ENCODE measurements at places on chromosomes 6 and 20. TPM values are rescaled to one million over a fixed set of nuclear protein-coding genes. Genes with fewer than 3 reads are reported as not detected.

GRCh38 chr6:6469074-6469473 is 119.4 kb upstream of the LY86 start:
- DNase-seq, result no peak

DNA sequence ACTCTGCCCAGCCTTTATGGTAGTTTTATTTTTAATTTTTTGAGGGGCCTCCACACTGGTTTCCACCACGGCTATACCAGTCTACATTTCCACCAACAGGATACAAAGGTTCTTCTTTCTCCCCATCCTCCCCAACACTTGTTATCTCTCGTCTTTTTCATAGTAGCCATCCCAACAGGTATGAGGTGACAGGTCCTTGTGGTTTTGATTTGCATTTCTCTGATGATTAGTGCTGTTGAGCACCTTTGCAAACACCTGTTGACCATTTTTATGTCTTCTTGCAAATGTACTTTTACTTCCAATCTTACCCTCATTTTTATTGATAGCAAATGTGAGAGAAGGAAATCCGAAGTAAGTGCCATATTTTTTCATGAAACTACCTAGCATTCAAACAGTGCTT is 195.4 kb upstream of the PREP start:
- DNase-seq, result no peak

DNA sequence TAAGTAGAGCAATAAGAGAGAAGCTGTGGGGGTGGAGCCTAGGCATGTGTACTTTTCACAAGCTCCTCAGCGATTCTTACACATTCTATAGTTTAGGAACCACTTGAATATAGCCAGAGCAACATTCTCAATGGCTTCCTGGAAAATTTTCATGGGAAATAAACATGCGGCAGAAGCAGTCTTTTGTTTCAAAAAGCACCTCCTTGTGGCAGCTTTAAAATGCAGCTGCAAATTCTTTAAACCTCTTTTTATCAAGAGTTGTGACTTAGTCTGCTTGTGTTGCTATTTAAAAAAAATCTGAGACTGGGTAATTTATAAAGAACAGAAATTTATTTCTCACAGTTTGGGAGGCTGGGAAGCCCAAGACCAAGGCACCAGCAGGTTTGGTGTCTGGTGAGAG is 23.8 kb downstream of the NKX2-2 start:
- no peak for DNase-seq

DNA sequence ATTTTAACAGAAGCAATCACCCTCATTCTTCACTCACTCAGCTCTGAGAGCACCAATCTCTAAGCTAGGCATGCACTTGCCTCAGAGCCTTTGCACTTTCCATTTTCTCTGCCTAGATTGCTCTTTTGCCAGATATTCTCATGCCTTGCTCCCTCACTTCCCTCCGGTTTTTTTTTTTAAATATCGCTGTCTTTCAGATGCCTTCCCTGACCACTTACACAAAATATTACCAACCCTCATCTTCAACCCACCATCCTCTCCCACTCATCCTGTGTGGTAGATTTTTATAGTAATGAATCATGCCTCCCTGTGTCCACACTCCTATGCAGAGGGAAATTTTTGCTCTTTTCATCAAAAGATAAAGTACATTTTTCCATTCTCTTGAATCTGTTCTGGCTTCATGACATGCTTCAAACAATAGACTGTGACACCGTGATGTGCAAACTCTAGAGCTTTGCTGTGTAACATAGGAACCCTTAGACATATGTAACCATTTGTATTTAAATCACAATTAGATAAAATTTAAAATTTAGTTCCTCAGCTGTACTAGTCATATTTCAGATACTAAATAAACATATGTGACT is 437.1 kb downstream of the UTRN start:
- no peak for DNase-seq

GRCh38 chr6:125149256-125150144 is 4.1 kb upstream of the TPD52L1 start:
- DNase-seq, result no peak

The SYTL3 gene
- total RNA-seq, result 2.7 TPM

The TFAP2A gene
- total RNA-seq, result 0.20 TPM

The FUT9 gene
- total RNA-seq, result not detected
